Hypothalamus (tissue), 51 donors: ENCODE measurements at places on chromosomes 3 and 15.

DNA sequence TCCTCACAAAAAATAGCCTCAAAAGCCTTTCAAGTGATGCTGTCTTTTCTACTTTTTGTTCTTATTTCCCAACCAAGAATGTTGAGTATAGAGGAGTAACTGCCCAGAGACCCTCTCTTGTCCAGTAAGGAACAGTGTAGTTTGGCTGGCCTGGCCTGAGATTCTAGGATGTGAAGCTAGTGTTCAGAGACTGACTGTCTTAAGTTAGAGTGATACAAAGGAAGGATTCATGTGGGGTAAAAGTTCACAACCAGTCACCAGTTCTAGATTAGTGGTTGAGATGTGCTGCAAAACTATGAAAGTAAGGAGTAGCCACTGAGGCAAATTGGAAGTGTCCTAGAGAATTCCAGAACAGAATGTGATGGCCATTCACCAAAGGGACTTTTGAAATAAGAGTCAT lies 49.1 kb downstream of the RSRC1 start:
- no peak for DNase-seq

DNA sequence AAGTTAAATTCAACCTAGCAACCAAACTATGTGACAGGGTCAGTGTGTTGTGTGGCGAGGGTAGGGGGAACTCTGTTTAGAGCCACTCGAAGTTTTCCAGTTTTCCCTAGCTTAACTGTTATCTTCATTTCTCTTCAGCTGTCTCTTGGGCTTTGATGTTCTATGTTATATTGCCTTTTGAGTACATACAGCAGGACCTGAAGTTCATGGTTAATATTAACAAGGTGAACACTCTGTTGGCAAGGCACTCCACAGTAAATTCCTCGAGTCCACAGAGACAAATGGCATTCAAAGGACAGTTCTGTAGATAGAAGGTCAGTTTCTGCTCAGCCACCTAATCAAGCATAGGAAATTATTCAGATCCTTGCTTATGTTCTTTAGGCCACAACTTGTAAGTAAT lies 147.9 kb upstream of the DPH6 start:
- DNase-seq: no peak

DNA sequence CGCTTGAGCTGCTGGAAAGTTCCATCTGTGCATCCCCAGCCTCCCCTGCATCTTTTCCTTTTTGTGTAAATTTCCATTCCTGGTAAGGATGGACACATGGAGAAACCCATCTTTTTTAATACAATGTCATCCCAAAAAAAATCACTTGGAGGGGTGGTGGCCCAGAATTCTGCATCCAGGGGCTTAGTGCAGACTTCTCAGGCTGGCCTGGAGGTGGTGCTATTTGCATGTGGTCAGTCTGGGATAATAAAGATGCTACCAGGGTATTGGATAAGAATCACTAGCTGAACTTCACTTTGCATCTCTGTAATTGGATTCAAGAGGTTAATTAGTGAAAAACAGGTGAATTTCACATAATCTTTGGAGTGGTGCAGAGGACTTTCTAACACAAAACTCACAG lies 1.8 kb upstream of the ZSCAN2 start:
- DNase-seq: no peak

DNA sequence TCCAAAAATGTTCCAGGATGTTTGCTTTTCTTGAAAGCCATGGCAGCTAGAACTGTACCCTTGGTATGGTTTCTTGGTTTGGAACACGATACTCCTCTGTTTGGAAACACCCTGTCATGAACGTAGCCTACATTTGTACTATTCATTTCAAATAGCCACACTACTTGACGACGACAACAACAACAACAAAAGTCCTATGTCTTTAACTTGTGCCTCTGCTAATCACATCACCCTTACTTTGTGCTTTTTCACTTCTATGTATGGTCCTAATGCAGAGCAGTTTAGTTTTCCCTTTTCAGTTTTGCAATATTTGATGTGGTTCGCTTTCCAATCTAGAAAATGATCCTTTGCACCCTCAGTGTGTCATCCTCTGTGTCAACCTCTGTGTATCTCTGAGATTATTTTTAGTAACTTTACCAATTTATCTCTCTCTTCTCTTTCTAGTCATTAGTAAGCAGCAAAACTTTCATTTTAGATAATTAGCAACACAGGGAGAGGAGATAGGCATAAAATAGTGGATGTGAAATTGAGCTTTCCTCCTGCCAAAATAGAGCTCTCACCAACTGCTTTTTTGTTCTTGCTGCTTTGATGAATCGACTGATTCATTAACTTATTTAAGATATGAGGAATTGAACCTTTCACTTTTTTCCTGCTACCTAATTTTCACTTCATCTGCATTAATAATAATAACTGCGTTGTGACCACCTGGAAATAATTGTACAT lies 44.1 kb upstream of the TP63 start:
- no peak for DNase-seq

DNA sequence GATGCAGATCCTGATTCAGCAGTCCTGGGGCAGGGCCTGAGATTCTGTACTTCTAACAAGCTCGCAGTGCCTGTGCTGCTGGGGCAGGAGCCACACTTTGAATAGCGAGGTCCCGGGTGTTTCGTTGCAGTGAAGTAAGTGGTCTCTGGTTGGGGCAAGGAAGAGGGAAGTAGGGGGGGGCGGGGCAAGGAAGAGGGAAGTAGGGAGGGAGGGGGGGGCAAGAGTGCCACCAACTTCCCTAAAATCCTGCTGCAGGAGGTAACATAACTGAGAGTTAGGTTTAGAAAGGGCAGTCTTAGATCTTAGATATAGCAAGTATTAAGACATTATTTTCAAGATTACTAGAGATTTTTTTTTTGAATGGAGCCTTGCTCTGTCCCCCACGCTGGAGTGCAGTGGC lies 35.5 kb downstream of the CRTAP start:
- no peak for DNase-seq

- no peak for DNase-seq
Observed at GRCh38 chr15:99955532-99955931, 222.3 kb upstream of the LYSMD4 start.

GRCh38 chr3:175357758-175358157 lies 498.6 kb downstream of the NAALADL2 start:
- DNase-seq: no peak

GRCh38 chr15:84648539-84648938 lies 5.5 kb downstream of the WDR73 start:
- no peak for DNase-seq

- no peak for DNase-seq
Observed at GRCh38 chr3:182879031-182879611, 85.8 kb downstream of the ATP11B start.

DNA sequence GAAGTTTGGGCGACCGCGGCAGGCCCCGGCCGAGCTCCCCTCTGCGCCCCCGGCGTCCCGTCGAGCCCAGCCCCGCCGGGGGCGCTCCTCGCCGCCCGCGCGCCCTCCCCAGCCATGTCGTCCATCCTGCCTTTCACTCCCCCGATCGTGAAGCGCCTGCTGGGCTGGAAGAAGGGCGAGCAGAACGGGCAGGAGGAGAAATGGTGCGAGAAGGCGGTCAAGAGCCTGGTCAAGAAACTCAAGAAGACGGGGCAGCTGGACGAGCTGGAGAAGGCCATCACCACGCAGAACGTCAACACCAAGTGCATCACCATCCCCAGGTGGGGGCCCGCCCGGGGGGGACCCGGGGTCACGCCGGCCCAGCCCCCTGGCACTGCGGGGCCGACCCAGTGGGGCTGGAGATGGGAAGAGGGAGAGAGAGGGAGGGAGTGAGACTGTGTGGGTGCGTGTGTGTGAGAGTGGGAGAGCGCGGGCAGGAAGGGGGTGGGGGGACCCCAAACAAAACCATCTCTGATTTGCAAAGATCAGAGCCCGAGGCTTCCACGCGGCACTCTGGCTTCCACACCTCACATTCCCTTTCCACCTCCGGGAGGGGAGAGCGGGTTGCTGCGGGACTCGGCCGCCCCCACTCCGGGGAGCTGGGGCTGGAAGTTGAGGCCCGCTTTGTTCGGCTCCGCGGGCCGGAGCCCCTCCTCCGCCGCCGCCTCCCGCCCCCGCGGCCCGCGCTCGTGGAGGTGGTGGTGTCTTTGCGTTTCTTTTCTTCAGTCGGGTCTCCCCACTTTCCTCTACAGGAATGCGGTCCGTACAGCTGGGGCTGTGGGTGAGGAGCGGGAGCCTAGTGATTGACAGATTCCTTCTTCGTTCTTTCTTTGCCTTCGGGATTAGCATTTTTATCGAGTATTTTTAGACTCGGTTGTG lies 898 bp downstream of the SMAD3 start:
- no peak for DNase-seq

- DNase-seq: no peak
Observed at GRCh38 chr3:100114413-100115030, at the start of gene FILIP1L. TSS of gene FILIP1L (minus strand) at chr3:100114501.
